CD4-positive, alpha-beta T cell treated with Interleukin-15 for 1 hour (primary cell): ENCODE measurements at places on chromosomes 16 and 17.

DNA sequence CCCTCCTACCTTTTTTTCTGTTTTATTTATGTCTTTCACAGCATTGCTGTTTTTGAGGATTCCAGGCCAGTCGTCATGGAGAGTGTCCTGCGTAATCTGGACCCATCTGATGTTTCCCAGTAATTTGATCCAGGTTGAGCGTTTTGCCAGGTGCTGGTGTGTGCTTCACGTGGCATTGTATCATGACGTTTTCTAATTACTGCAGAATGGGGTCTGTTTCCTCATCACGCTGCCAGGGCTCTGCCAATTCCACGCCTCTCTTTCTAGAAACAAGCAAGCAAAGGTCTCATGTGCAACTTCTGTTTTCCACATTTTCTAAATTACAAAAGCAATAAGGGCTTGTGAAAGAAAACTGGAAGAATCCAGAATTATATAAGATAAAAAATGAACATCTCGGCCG lies 28.3 kb upstream of the BHLHA9 start:
- no peak for DNase-seq

- no peak for DNase-seq
These were observed 275.9 kb downstream of the STX8 start for GRCh38 chr17:9299695-9300094.

GRCh38 chr17:44439168-44439567 lies 49.7 kb upstream of the ITGA2B start:
- DNase-seq = no peak

DNA sequence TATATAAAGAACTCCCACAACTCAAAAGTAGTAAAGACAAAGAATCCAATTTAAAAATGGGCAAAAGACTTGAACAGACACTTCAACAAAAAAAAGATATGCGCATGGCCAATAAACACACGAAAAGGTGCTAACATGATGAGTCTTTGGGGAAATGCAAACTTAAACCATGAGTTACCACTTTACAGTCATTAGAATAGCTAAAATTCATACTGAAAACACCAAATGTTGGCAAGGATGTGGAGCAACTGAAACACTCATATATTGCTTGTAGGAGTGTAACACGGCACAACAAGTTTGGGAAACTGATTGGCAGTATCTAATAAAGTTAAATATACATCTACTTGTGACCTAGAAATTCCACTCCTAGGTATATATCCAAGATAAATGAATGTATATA lies 3.0 kb upstream of the PIK3R5 start:
- DNase-seq = no peak

- no peak for DNase-seq
These were observed 22.1 kb downstream of the FCSK start for GRCh38 chr16:70476272-70477020.

GRCh38 chr17:12851901-12852435 lies 62.7 kb downstream of the ARHGAP44 start:
- no peak for DNase-seq

- DNase-seq = no peak
These were observed 139.7 kb upstream of the MAF start for GRCh38 chr16:79740252-79740651.

DNA sequence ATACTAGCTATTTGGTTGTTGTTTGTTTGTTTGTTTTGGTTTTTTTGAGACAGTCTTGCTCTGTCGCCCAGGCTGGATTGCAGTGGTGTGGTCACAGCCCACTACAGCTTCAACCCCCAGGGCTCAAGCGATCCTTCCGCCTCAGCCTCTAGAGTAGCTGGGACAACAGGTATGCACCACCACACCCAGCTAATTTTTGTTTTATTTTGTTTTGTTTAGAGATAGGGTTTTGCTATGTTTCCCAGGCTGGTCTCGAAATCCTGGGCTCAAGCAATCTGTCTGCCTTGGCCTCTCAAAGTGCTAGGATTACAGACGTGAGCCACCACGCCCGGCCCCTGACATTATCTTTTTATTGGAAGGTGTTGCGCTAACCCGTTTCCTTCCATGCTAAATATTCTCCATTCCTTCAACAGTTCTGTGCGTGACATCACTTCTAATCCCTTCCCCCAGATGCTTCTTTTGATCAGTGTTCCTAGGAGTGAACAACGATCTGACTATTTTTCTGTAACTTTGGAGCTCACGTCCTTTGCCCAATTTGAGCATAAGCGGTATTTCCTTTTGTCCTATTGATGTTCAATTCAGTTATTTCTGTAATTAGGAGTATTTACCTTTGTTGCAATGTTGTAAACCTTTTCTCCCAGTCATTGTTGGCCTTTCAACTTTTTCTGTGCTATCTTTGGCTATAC lies 30.2 kb upstream of the EMP2 start:
- no peak for DNase-seq

- no peak for DNase-seq
These were observed 180.0 kb downstream of the BANP start for GRCh38 chr16:88131256-88131655.

DNA sequence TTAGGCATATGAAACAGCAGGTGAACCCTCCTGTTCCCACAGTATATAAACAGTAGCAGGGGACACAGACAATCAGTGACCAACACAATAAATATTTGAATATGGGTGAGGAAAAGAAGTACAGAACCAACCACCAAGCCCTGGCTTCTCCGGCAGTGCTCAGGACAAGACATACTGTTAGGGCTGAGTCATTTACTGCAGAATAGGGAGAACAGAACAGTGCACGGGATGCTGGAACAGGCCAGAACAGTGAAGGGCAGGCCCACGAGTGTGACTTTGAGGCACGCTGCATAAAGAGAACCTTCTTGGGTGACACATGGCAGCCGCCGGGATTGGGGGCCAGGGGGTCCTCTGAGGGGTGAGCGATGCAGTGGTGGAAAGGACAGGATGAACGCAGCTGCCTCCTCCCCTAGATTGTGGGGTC lies 160.4 kb downstream of the CMIP start:
- no peak for DNase-seq

DNA sequence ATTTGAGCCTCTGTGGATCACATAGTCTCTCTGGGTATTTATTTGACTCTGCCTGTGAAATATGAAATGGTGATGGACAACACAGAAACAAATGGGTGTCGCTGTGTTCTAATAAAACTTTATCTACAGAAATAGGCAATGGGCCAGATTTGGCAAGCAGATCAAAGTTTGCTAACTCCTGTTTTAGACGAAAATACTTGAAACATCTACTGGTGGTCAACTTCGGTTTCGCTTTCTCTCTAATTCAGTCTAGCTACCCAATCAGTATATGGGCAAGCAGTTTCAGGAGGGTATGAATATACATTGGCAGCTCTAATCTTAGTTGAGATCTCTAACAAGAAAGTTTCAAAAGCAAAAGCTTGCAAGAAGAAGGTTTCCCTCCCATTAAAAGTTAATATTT lies 60.1 kb upstream of the DYNLRB2 start:
- no peak for DNase-seq

- DNase-seq = peak; percentile 29
These were observed at the start of gene SPNS3 for GRCh38 chr17:4433515-4434031. SPNS3 (plus strand) TSS chr17:4433940; CDS start chr17:4433968, 28 bp downstream.

DNA sequence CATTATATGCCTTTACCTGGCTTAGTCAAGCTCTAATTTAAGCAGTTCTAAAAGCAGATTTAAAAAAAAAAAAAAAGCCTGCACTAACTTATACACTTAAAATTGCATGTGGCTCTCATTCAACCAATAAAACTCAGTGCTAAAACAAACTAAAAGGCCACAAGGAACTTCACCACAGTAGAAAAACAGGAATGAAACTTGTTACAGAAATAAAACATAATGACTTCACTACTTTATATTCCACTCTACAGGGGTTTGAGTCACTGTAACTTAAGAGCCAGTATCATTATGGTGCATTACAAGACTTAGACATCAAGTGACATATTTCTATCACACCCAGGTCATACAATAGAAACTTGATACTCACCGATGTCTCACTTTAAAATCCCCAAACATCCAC lies 11.1 kb downstream of the CA10 start:
- DNase-seq = no peak

DNA sequence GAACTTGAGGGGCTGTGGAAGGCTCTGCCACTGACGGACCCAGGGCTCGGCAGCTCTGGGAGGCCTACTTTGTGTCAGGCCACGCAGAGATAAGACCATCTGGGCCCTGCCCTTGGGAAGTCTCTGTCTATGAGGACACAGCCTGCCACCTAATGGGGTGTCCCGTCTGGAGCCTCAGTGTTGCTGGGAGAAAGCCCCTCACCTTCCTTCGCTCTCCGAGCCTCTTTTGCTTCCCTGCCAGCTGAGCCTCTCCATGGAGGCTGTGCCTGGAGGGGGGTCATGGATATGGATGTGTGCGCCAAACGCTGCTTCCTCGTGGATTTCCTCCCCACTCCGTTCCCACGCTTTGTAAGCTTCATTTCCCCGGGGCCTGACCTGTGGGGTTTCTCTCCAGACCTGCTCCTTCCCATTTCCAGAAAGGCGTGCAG lies 228.8 kb downstream of the SEC14L1 start:
- DNase-seq = no peak

- DNase-seq = peak; percentile 49
These were observed 1.1 kb downstream of the ABAT start for GRCh38 chr16:8675183-8676159.

- no peak for DNase-seq
These were observed 21.5 kb downstream of the COPZ2 start for GRCh38 chr17:48016112-48016511.

DNA sequence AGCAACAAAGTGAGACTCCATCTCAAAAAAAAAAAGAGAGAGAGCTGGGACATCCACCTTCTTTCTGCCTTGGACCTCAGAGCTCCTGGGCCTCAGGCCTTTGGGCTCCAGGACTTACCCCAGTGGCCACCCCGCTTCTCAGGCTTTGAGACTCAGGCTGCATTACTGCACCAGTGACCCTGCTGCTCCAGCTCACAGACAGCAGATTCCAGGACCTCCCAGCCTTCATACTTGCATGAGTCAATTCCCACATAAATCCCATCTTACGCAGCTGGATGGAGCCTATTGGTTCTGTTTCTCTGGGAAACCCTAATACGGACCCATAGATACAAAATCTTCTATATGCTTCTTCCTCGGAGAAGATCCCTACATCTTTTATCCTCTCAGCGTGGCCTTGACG lies 2.1 kb upstream of the CEP295NL start:
- no peak for DNase-seq

DNA sequence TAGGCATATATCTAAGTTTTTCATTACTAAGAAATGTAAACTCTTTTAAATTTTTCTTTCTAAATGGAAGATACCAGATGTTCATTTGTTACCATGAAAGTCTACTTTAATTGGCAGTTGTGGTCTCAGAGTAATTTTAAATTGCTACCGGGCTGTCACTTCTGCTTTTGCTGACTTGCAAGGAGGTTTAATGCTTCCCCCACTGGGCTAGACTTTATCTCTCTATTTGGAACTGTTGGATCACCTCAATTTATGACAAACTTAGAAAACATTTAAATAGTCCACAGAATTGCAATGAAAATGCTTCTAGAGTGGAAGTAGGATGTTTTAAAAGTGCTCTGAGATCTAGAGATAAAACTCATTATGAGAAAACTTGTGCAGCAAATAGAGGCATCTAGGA lies 479.8 kb upstream of the GOT2 start:
- no peak for DNase-seq

DNA sequence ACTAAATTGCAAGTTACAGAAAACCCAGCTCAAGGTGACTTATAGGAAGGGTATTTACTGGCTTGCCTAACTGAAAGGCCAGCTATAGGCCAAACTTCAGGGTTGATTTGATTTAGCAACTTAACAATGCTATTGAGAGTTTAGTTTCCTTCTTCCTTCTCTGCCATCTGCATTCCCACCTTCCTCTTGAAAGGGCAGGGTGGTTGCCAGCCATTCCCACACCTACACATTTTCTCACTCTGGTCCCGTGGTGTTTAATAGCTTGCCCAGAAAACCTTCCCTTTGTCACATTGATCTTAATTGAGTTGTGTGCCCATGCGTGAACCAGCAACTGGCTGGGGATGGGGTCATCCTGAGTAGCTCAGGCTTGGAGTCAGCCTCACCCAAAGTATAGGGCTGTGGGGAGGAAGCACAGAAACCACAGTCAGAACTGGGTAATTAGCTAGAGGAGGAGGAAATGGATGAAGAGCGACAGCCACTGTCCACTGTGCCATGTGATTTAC lies 194.7 kb downstream of the SPECC1 start:
- DNase-seq = no peak

DNA sequence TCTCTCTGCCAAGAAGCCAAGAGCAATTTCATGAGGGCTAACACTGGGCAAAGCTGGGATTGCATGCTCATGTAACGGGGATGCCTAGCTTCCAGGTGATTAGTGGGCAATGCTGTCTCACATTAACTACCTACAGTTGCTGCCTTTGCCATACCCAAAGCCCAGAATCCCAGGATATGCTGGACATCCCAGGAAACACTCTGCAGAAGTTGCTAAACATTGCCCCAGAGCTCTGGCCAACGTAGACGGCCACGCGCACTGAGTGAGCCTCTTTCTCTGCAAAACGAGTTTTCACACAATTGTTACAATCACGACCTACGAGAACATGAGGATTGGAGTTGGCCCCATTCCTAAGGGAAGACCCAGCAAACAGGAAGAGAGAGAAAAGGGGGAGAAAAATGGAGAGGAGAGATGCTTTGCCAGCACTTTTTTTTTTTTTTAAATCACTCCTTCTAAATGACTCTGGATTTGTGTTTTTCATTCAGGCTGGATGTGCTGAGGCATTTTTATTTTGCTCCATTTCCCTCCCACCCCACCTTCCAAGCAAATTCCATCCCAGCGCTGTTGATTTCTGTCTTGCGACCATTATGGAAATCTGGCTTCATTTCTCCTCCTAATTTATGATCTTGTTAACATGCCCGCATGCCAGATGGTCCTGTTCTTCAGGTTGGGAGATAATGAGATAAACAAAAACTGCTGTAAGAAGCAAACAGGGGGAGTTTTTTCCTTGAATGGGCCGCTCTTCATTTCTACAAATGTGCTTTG lies 112.8 kb upstream of the DNAH9 start:
- DNase-seq = no peak

GRCh38 chr17:8362651-8363332 lies 13.7 kb downstream of the KRABD2 start:
- no peak for DNase-seq

- DNase-seq = no peak
These were observed 30.1 kb downstream of the FZD2 start for GRCh38 chr17:44587339-44587738.

- no peak for DNase-seq
These were observed 7.5 kb upstream of the ITGAD start for GRCh38 chr16:31385680-31386079.

- no peak for DNase-seq
These were observed 557.9 kb upstream of the CDH11 start for GRCh38 chr16:65679785-65680184.

- no peak for DNase-seq
These were observed 4.5 kb downstream of the TRPV2 start for GRCh38 chr17:16419929-16420271.

GRCh38 chr17:62591333-62591732 lies 36.1 kb upstream of the MRC2 start:
- DNase-seq = no peak

- no peak for DNase-seq
These were observed 31.9 kb downstream of the POLR2A start for GRCh38 chr17:7515911-7516610.

DNA sequence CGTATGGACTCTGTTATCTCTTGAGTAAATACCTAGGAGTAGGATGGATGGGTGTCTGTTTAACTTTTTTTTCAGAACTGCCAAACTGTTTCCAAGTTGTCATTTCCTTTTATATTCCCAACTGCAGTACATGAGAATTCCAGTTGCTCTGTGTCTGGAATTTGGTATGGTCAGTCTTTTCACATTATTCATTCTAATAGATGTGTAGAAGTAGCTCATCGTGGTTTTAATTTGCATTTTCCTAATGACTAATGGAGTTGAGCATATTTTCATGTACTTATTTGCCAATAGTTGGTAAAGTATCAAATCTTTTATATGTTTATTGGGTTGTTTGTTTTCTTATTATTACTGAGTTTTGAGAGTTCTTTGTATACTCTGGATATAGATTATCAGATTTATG lies 27.0 kb downstream of the MRTFB start:
- no peak for DNase-seq
